Pancreas (tissue), 10 donors: ENCODE measurements at places on chromosomes 6 and 20. TPM values are rescaled to one million over a fixed set of nuclear protein-coding genes. Genes with fewer than 3 reads are reported as not detected.

- no peaks in the 10 kb centered on the region for H3K4me1 ChIP-seq
- no peak overlapping the region for H3K4me3 ChIP-seq
- no peaks in the 10 kb centered on the region for H3K36me3 ChIP-seq
Measured at GRCh38 chr20:34798871-34799270, 26.6 kb downstream of the NCOA6 start.

DNA sequence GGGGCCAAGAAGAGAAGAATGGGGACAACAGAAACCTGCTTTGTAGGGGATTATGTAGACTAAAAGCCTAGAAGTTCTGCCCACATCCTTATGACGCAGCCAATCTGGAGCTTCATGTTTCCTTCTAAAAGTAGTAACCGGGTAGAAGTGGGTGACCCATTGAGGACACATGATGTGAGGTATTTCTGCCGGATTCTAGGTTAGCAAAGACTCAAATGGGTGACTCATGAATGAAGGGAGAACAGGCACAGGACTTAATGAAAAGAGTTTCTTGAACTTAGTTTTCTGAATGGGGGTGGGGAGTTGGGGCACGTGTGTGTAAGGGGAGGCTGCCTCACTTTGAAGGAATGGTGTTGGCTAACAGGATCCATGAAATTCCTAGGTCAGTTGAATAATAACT lies 68.8 kb downstream of the CDS2 start:
- H3K4me1 ChIP-seq = no peaks in the 10 kb centered on the region
- H3K4me3 ChIP-seq = no peak overlapping the region
- no peak overlapping the region for H3K27ac ChIP-seq
- DNase-seq = no peak

DNA sequence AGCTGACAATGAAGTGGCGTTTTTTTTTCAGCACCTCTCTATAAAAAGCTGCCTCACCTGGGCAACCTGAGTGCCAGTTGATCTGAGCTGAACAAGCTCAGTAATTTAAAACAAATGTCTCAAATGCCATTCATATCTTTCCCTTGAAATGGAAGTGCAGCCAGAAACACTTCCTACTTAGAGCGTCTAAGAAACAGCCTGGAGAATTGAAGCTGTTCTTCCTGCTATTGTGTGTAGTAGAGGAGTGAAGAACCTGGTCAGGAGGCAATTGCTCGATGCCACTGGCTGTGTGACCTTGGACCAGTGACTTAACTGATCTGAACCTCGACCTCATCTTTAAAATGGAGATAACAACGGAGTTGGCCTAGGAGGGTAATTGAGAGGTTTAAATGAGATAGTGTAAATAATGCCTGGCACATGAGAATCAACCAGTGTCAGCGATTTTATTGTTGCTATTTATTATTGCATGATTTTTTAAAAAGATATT lies 95.4 kb upstream of the FOXQ1 start:
- H3K36me3 ChIP-seq = no peaks in the 10 kb centered on the region
- no peak for DNase-seq
- no peak overlapping the region for H3K4me3 ChIP-seq

SNAP25 gene
- 1.5 TPM for total RNA-seq

GRCh38 chr6:127727260-127727953 lies 150.4 kb downstream of the C6orf58 start:
- H3K36me3 ChIP-seq = no peaks in the 10 kb centered on the region
- DNase-seq = no peak
- no peaks in the 10 kb centered on the region for H3K27me3 ChIP-seq
- H3K4me1 ChIP-seq = no peaks in the 10 kb centered on the region
- no peak overlapping the region for H3K4me3 ChIP-seq
- H3K27ac ChIP-seq = no peak overlapping the region

GRCh38 chr6:36346486-36347273 lies 10.0 kb upstream of the BNIP5 start:
- no peak overlapping the region for H3K4me3 ChIP-seq
- H3K36me3 ChIP-seq = no peaks in the 10 kb centered on the region
- no peak for DNase-seq
- peaks cover 3% of the 10 kb centered on the region for H3K4me1 ChIP-seq
- no peak overlapping the region for H3K27ac ChIP-seq
- no peaks in the 10 kb centered on the region for H3K27me3 ChIP-seq

GRCh38 chr6:8065519-8065911 lies 1.3 kb upstream of the BLOC1S5 start:
- no peaks in the 10 kb centered on the region for H3K4me1 ChIP-seq
- no peak overlapping the region for H3K4me3 ChIP-seq
- no peak overlapping the region for H3K27ac ChIP-seq
- DNase-seq = no peak

ULBP3 gene
- total RNA-seq = 0.88 TPM

IYD gene
- total RNA-seq = 0.09 TPM

DNA sequence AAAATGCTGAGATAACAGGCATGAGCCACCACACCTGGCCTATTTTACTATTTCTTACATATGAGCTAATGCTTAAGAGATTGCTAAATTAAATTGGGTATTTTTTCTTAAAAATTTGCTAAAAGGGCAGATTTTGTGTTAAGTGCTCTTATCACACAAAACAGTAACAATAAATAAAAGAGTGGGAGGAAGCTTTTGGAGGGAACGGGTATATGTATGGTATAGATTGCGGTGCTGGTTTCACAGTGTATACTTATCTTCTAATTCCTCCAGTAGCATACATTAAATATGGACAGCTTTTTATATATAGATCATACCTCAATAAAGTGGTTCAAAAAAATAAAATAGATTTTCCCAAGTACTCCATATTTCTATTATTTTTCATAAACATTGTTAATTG lies 39.4 kb upstream of the FABP7 start:
- no peak overlapping the region for H3K27ac ChIP-seq
- no peak for DNase-seq
- no peaks in the 10 kb centered on the region for H3K4me1 ChIP-seq
- H3K36me3 ChIP-seq = no peaks in the 10 kb centered on the region
- no peaks in the 10 kb centered on the region for H3K27me3 ChIP-seq
- H3K4me3 ChIP-seq = no peak overlapping the region

DNA sequence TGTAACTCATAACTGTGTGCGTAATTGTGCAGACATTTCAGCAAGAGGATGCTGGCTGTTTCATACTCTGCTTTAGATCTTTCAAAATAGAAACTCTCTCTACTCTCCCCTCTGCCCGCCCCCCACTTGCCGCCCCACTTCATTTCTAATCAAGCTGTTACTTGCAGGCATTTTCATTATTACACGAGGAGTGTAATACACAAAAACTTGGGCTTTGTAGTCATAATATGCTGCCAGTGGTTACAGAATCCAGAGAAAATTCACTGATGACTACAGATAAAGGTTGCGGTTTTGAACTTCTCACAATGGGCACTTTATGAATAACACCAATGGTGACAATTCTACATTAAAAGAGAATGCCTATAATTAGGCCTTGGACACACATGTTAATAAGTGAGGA lies 194.0 kb upstream of the POU3F2 start:
- H3K4me1 ChIP-seq = no peaks in the 10 kb centered on the region
- no peaks in the 10 kb centered on the region for H3K36me3 ChIP-seq

DNA sequence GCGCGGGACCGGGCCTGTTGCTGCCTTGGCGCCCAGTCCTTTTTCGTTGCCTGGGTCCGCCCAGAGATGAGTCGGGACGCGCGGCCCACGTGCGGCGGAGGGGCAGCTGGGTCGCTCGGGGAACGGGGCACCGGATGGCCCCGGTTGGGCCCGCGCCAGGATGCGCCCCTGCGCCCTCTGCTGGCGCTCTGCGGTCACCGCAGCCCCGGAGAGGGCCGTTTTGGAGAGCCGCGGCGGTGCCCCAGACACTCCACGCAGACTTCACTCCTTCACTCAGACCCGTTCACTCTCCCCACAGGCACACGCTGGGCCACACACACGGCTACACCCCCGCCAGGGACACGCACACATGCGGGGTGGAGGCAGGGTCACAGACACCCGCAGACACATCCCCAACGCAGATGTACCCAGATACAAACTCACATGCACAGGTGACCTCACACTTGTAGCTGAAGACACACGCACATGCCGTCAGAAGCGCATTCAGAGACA lies 38.8 kb downstream of the SRC start:
- DNase-seq = no peak
- peaks cover 12% of the 10 kb centered on the region for H3K4me1 ChIP-seq
- H3K36me3 ChIP-seq = peaks cover 14% of the 10 kb centered on the region
- H3K4me3 ChIP-seq = no peak overlapping the region
- no peaks in the 10 kb centered on the region for H3K27me3 ChIP-seq

CLIC5 gene
- total RNA-seq = 0.97 TPM

DNA sequence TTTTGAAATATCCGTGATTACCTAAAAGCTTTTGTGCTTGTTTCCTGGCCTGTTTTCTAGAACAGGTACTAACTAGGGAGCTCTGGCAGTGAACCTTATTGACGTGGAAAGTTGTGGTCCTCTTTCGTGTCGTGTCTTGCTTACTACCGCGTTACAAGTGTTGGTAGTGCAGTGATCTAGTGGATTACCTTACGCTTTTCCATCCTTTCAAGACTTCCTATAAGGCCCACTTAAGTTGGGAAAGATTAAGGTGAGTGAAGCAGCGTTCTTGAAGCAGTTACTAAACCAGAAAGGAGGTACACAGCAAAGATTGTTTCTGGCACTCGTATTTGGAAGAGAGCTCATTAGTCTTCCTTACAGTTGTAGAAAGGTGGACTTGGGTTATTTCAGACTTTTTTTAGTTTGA lies 1.9 kb downstream of the PNRC1 start:
- peaks cover 17% of the 10 kb centered on the region for H3K4me1 ChIP-seq
- H3K36me3 ChIP-seq = peaks cover 26% of the 10 kb centered on the region
- H3K27ac ChIP-seq = peak overlapping the region; percentile 100
- DNase-seq = no peak

OR2H1 gene
- total RNA-seq = not detected

- H3K27ac ChIP-seq = no peak overlapping the region
- H3K36me3 ChIP-seq = no peaks in the 10 kb centered on the region
- H3K4me1 ChIP-seq = peaks cover 6% of the 10 kb centered on the region
- H3K27me3 ChIP-seq = no peaks in the 10 kb centered on the region
Measured at GRCh38 chr20:37522260-37523011, 1.4 kb downstream of the NNAT start.

ENPP1 gene
- 46.6 TPM for total RNA-seq

PNLDC1 gene
- 0.49 TPM for total RNA-seq

TBX18 gene
- total RNA-seq = 0.08 TPM

- no peak overlapping the region for H3K27ac ChIP-seq
- H3K4me3 ChIP-seq = no peak overlapping the region
- no peaks in the 10 kb centered on the region for H3K36me3 ChIP-seq
- no peaks in the 10 kb centered on the region for H3K4me1 ChIP-seq
- DNase-seq = no peak
- H3K27me3 ChIP-seq = no peaks in the 10 kb centered on the region
Measured at GRCh38 chr6:149278997-149279396, 38.5 kb upstream of the TAB2 start.

- no peak for DNase-seq
- peak overlapping the region; percentile 98 for H3K4me3 ChIP-seq
- no peaks in the 10 kb centered on the region for H3K27me3 ChIP-seq
- H3K4me1 ChIP-seq = peaks cover 19% of the 10 kb centered on the region
- no peaks in the 10 kb centered on the region for H3K36me3 ChIP-seq
Measured at GRCh38 chr20:33400812-33401183, 521 bp downstream of the CDK5RAP1 start.

SIRPD gene
- not detected for total RNA-seq

- H3K27me3 ChIP-seq = no peaks in the 10 kb centered on the region
- H3K4me1 ChIP-seq = peaks cover 11% of the 10 kb centered on the region
- H3K27ac ChIP-seq = no peak overlapping the region
- H3K36me3 ChIP-seq = no peaks in the 10 kb centered on the region
Measured at GRCh38 chr20:47606983-47607613, 105.4 kb downstream of the NCOA3 start.

DNA sequence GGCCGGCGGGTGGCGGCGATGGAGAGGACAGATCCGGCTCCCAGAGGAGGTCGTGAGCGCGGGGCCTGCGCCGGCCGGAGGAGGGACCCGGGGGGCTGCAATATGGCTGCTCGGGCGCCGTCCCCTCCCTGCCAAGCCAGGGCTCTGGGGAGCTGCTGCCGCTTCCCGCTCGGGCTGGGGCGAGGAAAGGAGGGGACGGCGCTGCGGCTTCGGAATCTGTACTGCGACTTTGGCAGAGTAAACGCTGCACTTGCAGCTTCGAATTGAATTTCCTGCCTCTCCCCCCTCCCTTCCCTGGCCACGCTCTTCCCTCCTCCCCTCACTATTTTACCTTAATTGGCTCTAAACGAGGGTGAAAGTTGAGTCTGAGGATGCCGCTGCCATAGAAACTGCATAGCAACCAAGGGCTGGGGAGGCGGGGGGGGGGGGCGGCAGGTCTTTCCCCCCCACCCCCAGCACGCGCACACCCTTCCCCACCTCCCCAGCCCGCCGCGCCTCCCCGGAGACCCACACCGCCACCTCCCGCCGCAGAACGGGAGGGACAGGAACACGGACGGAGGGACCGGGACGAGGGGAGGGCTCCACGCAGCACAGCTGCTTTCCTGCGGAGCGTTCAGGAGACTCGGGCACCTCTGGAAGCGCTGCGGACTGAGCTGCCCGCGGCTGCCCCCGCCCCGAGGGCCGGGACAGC lies 93.9 kb downstream of the RNASET2 start:
- H3K36me3 ChIP-seq = no peaks in the 10 kb centered on the region
- peak overlapping the region; percentile 53 for H3K4me3 ChIP-seq
- peak; percentile 32 for DNase-seq
- H3K27ac ChIP-seq = no peak overlapping the region
- no peaks in the 10 kb centered on the region for H3K27me3 ChIP-seq

DNA sequence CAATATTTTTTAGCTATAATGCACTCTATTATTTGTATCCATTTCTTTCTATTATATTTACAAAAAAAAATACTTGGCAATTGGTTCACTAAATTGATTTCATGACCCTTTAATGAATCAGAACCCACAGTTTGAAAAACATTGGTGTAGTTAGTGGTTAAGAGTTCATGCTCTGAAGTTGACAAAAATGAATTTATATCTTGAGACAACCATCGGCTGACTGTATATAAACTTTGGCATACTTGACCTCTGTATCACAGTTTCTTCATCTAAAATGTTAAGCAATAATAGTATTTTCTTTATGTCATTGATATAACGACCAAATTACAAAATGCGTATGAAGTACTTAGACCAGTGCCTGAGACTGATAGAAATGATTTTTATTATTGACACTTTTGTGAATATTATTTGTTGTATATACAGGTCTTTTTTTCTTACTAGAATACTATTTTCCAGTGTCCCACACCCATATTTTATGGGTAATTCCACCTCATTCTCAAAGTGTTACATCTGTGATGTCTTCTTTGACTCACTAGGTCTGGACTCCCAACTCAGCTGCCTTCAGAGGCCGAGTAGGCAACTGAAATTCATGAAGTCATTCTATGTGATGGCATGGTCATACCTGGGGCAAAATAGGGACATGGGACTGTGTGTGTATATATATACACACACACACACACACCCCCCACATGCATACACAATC lies 459.2 kb downstream of the RFPL4B start:
- no peak overlapping the region for H3K27ac ChIP-seq
- H3K4me1 ChIP-seq = no peaks in the 10 kb centered on the region
- no peak for DNase-seq
- H3K4me3 ChIP-seq = no peak overlapping the region
- no peaks in the 10 kb centered on the region for H3K36me3 ChIP-seq

SLC12A5 gene
- 1.4 TPM for total RNA-seq

SCP2D1 gene
- total RNA-seq = not detected

DNA sequence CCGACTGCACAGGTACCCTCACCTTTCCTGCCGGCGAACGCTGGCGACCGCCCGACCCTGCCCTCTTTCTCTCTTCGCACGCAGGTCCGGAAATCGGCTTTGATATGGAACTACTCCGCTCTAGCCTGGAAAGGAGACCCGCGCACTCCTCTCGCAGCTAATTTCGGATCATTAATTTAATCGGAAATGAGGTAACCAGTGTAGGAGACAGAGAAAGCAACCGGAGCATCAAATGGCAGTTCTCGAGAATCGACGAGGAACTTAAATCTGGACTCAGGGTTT lies 949 bp upstream of the ATXN1 start:
- no peaks in the 10 kb centered on the region for H3K27me3 ChIP-seq
- peak overlapping the region; percentile 97 for H3K27ac ChIP-seq
- peak overlapping the region; percentile 92 for H3K4me3 ChIP-seq
- no peak for DNase-seq
- H3K4me1 ChIP-seq = no peaks in the 10 kb centered on the region
- no peaks in the 10 kb centered on the region for H3K36me3 ChIP-seq
